ENCODE measurements at places on chromosomes 7 and 10.

- no peak for DNase-seq
Measured at GRCh38 chr7:119996634-119997033, 276.3 kb upstream of the KCND2 start.

- peak; percentile 49 for DNase-seq
Measured at GRCh38 chr7:22238354-22239311, 118.3 kb downstream of the RAPGEF5 start.

- DNase-seq, result no peak
Measured at GRCh38 chr10:59967079-59967478, 60.7 kb upstream of the CCDC6 start.

DNA sequence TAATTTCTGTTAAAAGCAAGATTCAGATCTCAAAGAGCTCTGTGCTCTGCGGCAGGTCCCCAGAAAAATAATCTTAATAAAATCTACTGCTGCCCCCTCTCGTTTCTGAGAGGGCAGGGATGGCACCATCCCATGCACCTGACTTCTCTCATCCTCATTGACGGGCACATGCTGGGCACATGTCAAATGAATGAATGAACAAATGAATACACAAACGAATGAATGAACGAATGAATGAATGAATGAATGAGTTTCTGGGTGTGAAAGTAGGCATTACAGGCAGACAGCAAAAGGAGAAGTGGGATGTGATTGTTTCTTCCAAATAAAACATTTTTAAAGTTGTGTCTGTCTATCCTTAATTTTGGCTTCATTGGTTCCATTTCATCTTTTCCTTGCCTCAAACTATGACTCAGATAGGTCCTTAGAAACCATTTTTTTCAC, 398.1 kb upstream of the PRKCQ start:
- no peak for DNase-seq

- DNase-seq, result no peak
Measured at GRCh38 chr7:33726582-33726981, 178.8 kb upstream of the BMPER start.

- no peak for DNase-seq
Measured at GRCh38 chr10:22839639-22840038, 88.2 kb upstream of the ARMC3 start.

DNA sequence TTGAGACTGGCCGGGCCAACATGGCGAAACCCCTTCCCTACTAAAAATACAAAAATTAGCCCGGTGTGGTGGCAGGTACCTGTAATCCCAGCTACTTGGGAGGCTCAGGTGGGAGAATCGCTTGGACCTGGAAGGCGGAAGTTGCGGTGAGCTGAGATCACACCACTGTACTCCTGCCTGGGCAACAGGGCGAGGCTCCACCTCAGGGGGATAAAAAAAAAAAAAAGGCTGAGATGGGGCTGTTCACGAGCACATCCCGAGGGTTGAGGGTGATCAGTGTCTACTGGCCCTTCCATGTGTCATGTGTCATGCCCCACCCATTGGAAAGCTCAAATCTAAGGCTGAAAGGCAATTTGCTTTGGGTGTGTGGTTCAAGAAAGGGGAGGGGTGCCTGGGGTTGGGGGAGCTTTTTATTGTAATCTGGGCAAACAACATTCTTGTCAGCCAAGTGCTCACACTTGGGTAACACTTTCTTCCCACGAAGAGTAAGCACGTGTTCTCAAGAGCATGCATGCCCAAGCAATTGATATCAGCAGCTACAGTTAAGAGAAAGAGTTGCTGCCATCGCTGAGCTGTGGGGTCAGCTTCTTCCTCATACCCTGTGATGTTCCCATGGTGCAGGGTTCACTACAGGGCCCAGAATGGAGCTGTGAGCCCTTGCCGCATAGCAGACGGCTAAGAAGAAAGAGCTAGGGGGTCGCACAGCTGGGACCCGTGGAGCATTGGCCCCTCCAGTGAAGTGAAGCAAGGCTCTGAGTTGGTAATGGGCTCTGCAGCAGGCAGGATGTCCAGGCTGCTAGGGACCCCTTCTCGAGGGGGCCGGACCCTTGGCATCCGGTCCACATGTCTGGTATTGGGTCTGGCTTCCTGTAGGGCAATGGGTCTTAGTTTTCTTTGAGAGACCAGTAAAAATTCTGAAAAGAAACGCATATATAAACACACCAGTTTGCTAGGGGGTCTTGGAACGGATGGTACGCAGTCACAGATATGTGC, 9.9 kb upstream of the ACSL5 start:
- no peak for DNase-seq

DNA sequence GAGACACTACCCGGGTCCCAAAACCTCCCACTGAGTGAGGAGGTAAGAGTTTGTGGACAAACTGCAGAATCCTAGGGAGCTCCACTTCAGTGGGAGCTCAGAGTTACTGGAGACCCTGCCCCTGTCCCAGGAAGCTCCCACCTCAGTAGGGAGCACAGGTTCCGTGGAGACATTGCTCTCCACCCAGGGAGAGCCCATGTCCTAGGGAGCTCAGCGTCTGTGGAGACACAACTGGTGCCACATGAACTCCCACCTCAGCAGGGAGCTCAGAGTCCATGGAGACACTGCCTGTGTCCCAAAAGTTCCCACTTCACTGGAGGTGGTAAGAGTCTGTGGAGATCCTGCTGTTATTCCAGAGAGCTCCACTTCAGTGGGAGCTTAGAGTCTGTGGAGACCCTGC, 6.3 kb downstream of the MYO1G start:
- DNase-seq, result no peak

GRCh38 chr10:78868048-78868447, 200.7 kb upstream of the ZMIZ1 start:
- no peak for DNase-seq

DNA sequence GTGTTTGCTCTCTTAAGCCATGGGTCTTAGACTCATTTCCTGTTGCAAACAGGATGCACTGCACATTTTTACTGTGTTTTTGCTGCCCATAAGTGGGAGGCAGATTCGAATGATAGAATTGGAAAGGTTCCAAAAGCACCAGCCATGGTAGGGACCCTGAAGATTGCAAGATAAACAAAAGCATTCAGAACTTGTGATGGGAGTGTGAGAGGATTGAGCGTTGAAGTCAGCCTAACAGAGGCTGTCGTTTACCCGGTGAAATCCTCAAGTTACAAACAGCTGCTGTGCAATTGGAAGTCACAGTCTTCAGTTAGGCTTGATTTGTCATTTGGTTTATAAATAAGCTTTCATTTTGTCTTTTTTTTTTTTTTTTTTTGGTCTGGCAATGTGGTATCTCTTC, 192.7 kb upstream of the MKI67 start:
- DNase-seq, result no peak

DNA sequence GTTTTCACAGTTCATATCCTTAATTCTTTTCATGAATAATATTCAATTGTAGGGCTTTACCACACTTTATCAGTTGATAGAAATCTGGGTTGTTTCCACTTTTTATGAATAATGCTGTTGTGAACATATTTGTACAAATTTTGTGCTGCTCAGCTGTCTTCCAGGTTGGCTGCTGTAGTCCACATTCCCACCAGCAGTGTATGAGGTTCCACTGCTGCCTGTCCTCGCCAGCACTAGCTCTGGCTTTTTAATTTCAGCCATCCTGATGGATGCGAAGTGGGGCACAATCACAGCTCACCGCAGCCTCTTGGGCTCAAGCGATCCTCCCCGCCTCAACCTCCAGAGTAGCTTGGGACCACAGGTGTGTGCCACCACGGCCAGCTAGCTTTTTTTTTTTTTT, 32.8 kb downstream of the NUDT5 start:
- no peak for DNase-seq

- peak; percentile 54 for DNase-seq
Measured at GRCh38 chr7:19920166-19920565, 146.7 kb upstream of the TMEM196 start.

DNA sequence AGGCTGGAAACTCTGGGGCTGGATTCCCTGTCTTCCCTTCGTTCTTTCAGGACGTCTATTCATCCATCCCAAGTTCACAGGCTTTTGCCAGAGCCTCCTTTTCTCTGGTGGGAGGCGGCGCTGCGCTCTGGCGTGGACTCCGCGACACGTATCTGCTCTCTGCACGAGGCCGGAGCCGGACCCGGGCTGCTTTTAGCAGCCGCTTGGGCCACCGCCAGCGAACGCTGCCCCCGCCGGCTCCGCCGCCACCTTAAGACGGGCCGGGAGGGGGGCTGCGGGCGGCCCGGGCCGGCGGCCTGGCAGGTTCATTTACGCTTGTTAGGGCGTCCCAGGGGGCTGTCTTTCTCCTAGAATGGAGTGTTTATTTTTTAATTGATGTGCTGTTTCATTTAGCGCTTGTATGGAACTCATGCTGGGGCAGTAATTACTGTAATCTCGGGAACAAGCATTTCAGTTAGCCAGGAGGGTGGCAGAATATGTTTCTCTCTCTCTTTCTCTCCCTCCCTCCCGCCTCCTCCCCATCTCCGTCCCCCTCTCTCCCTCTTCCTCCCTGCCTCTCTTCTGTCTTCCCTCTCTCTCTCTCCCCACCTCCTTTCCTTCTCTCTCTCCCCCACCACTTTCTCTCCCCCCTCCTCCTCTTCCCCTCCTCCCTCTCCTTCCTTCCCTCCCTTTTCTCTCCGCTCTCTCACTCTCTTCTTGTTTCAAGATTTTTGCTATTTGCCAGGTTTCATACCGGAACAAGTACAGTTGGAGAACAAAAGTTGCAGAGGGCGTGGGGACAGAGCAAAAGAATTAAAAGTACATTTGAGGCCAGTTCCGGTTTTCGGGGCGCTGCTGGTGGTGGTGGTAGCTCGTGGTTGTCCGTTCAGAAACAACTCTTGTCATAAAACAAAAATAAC, 1.3 kb upstream of the FZD8 start:
- DNase-seq, result no peak

Data from HS-5 (cell line).